Activated naive CD8-positive, alpha-beta T cell treated with anti-CD3 and anti-CD28 coated beads for 36 hours (primary cell): ENCODE measurements at places on chromosomes 2 and 18. TPM values are rescaled to one million over a fixed set of nuclear protein-coding genes. Genes with fewer than 3 reads are reported as not detected.

ANKRD62 gene
- total RNA-seq: not detected

DNA sequence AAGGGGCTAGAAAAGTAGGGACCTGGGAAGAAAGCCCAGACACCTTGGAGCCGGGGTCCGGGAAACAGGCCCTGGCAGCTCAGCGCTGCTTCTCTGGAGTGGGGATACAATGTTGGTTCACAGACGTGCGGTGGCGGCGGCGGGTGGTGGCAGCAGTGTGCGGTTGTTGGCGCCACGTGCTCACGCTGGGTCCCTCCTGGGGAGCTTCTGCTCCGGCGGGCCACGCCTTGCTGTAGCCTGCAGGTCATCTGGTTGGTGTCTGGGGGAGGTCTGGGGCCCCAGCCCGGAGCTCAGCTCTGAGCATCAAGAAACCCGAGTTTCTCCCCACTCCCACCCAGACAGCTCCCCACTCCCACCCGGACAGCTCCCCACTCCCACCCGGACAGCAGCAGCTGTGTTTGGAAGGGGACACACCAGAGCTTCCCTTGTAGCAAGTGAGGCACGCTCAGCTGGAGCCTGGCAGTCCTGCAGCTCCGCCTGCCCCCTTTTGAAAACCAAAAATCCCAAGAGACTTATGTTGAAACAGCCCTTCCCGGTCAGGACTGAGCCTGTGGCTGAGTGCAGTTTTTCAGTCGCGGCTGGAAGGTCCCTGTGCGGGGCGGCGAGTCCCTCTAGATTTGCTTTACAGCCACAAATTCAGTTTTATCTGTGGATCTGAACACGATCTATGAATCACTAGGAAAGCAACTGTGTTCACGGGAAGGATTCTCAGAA is 46.9 kb downstream of the NFATC1 start:
- H3K27ac ChIP-seq: peak overlapping the region; percentile 43
- H3K4me1 ChIP-seq: peaks cover 22% of the 10 kb centered on the region
- DNase-seq: no peak
- peaks cover 17% of the 10 kb centered on the region for H3K36me3 ChIP-seq
- no peaks in the 10 kb centered on the region for H3K27me3 ChIP-seq

GRCh38 chr2:157442636-157443035 is 1.3 kb downstream of the CYTIP start:
- peaks cover 38% of the 10 kb centered on the region for H3K4me1 ChIP-seq
- peak overlapping the region; percentile 93 for H3K4me3 ChIP-seq
- H3K27me3 ChIP-seq: peaks cover 4% of the 10 kb centered on the region
- H3K27ac ChIP-seq: peak overlapping the region; percentile 97

- DNase-seq: peak; percentile 60
- H3K4me1 ChIP-seq: no peaks in the 10 kb centered on the region
- H3K27ac ChIP-seq: no peak overlapping the region
- peaks cover 36% of the 10 kb centered on the region for H3K27me3 ChIP-seq
- no peaks in the 10 kb centered on the region for H3K36me3 ChIP-seq
- no peak overlapping the region for H3K4me3 ChIP-seq
These were observed 27.6 kb downstream of the CELF4 start for GRCh38 chr18:37537868-37538525.
